ENCODE measurements at places on chromosomes 4 and X.

GRCh38 chrX:55709735-55710134 is 7.8 kb upstream of the RRAGB start:
- no peak for DNase-seq

DNA sequence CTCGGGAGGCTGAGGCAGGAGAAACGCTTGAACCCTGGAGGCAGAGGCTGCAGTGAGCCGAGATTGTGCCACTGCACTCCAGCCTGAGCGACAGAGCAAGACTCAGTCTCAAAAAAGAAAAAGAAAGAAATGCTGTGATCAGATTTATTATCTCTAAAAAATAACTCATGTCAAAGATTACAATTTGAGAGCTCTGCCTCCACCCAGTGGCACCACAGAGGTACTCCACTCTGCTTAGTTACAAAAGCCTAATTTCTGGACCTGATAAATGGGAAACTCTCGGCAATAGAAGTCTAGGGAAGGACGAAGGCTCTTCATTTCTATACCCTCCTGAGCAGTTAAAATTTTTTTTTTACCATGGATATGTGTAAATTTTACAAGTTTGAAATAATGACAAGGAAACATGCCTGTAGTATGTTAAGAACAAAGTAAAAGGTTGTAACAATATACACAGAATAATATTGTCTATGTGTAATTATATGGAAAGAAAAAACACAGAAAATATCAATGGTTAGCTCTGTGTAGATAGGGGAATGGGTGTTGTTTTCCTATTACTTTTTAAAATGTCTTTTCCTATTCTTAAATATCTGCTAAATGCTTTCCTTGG is 149.8 kb downstream of the STIM2 start:
- DNase-seq: peak; percentile 28

- no peak for DNase-seq
Measured at GRCh38 chr4:36053930-36054329, 190.4 kb downstream of the ARAP2 start.

GRCh38 chr4:38958453-38959190 is 73.6 kb downstream of the TMEM156 start:
- no peak for DNase-seq

DNA sequence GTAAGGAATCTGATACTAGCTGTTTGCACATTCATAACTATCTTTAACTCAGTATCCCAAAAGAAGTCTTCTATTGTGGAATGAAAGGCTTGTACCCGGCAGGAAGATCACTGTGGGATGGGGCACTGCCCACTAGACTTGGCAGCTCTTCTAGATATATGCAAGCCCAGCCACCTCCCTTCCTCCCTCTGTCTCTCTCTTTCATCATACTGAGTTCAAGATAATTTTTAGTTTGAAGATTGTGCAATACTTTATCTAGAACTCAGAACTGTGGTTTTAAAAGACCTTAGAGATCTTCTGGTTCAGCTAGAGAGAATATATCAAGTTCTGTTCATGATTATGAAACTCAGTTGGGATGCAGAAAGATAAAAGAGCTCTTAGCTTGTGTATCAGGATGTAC is 22.5 kb upstream of the GPR34 start:
- DNase-seq: no peak

GRCh38 chr4:28966982-28967381 is 1753.2 kb upstream of the PCDH7 start:
- DNase-seq: no peak

GRCh38 chr4:79893456-79893855 is 179.6 kb downstream of the ANTXR2 start:
- DNase-seq: no peak

- no peak for DNase-seq
Measured at GRCh38 chr4:38728631-38729141, 54.1 kb downstream of the TLR10 start.

GRCh38 chr4:67674098-67674497 is 26.9 kb downstream of the UBA6 start:
- no peak for DNase-seq

DNA sequence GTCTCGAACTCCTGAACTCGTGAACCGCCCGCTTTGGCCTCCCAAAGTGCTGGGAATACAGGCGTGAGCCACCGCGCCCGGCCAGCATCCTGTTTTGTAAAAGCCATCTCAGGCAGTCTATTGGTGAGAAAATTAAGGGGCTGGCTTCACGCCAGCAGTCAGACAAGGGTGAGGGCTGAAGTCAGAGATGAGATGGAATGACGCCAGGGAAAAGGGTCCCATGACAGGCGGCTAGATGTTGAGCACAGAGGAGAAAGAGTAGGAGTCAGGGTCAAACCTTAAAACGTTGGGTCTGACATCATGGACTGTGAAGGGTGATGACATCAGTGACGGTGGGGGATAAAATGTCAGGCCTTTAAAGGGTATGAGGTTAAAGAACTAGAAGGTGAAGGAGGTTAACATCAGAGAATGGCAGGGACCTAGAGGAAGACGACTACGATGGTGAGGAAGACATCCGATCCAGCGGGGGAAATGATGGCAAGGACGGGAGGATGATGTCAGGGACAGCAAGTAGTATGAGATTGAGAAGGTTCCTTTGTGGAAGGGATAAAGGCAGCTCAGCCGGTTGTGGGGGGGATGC is 504 bp upstream of the RBM3 start:
- no peak for DNase-seq

DNA sequence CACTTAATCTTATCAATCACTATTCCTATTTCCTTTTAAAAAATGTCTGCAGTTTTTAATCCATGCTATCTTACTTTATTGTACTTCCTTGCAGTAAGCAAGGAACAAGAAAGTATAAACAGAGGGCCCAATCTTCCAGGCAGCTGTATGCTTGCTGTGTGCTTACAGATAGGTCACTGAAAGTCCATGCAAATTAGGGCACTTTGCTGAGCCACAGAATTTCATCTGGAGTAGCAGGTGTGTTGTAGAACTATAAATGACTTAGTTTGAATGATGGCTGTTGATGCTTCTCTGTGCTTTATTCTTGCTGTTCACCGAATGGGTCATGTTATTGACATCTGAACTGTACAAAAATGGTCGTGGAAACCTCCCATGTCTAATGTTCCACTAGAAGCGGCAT is 154.6 kb downstream of the ATOH1 start:
- DNase-seq: no peak

DNA sequence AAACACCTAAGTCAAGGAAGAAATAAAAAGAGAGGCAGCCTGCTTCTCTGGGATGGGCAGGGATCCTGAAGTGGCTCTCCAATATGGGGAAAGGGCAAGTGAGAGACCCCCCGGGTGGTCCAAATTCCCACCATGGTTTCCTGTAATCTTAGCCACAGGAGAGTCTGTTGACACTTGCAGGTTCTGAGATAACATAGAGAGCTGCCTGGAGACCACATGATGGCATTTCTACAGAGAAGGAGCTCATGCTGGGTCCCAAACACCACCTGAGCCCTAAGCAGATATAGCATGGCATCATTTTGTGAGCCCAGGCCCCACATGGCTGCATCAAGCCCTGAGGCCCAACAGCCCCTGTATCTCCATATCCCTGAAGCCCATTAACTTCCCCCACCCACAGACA is 26.1 kb downstream of the PABPC1L2B start:
- no peak for DNase-seq

GRCh38 chr4:79413886-79414285 is 5.9 kb upstream of the GK2 start:
- DNase-seq: no peak

GRCh38 chrX:47568656-47569295 is 7.8 kb downstream of the ARAF start:
- no peak for DNase-seq

DNA sequence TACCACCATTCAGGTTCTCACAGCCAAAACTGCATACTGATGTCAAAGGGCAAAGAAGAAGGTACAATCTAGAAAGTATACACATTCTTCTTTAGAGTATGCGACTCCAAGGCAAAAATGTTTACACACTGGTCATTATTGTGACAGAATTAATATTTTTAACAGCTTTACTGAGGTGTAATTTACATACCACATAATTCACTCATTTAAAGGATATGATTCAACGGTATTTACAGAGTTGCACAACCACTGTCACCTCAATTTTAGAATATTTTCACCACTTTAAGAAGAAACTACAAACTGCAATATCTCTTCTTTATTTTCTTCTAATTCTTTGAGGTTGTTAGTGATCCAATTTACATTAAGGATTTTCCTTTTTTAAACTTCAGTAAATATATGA is 325.4 kb upstream of the SMIM31 start:
- DNase-seq: no peak

DNA sequence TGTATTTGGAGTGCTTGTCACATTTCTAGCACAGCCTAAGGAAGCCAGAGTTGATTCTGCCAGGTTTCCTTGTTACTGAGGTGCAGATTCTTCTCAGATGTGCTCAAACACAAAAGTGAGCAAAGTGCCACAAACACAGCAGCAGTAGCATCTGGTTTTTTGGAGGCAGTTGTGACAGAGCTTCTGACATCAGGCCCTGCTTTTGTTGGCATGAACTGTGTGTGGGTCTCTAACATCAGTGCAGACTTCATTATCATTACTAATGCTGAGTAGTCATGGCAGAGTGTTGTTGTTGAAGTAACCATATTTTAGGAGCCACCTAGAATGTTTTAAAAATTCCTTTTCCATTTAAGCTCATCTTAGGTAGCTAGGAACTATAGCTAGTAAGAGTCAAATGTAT is 656.6 kb downstream of the ANKRD50 start:
- no peak for DNase-seq

DNA sequence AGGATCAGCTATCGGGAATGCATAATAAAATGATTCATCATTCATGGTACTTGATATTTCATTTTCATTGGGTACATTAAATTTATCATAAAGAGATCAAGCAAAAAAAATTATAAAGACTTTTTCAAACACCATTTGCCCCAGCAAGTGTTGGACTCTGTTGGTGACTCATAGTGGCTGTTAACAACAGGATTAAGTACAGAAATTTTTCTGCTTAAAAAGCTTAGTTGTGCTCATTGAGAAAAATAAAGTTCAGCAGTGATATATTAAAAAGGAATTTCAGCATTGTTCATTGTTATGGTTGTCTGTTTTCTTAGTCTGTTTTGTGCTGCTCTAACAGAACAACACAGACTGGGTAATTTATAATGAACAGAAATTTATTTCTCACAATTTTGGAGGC is 86.2 kb upstream of the PCDH10 start:
- DNase-seq: no peak

DNA sequence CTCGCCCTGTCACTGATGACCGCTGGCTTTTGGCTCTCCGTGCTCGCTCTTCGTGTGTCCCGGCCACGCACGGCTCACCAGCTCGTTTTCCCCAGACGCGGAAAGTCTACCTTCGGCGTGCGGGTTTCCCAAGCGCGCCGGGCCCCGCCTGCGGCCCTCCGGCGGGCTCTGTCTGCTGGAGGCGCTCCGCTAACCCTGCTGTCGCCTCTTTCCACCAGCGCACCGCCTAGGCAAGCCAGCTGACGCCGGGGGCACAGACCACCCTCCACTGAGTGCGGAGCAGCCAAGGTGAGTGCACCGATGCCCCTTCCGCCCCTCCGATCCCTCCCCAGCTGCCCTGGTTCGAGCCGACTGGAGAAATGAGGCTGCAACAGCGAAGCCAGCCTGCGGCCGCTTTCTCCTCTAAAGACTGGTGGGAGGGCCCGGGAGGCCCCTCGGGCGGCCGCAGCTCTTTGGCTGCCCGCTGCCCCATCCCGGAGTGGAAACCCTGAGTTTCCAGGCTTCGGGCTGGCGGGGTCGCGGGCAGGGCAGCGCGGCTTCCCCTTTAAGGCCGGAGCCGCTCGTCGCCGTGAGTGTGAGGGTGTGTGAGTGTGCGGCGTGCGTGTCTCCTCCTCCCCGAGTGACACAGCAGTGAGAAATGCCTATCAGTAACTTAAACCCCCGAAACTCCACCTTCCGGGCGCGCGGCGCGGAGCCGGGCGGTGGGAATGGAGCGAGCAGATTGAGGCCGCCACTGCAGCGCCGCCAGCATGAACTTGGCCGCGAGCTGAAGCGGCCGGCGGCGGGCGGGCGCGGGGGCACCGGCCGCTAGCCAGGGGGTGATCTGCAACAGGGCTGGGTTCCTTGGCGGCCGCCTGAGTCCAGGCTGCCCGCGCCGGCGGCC is at the start of gene MAMLD1:
MAMLD1 (plus strand) TSS at position 719 of the 883 bp plus-strand sequence. CDS start 82,200 bp downstream, outside the sequence.
- no peak for DNase-seq

DNA sequence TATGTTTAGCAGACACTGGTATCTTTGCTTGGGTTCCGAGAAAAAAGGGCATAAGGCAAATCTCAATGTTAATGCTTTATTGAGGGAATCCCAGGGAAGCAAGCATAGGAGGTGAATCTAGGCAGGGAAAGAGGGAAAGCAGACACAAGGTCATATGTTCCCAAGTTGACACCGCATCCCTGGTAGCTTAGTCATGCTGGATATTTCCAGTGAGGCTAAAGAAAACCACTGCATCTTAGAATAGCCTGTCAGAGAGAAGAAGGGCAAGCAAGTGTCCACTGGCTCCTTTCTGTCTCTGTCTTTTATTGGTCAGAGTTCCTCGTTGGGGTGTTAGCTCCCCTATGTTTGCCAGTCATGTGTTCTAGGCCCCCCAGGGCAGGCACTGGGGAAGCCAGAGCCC is 104.7 kb downstream of the NKX6-1 start:
- no peak for DNase-seq

DNA sequence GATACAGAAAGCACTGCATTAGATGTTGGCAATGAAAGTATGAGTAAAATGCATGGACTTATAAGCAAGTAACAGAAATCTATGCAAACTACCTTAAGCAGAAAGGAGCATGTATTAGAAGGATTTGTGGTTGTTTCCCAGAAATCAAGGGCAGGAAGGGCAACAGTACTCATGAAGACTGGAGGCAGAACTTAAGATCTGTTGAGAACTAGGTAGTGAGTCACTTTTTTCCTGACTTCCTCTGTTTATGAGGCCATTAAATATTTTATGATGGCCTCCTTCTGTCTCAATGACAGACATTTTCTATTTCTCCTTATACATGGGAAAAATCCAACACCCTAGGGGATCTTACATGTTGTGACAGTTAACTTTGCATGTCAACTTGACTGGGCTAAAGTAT is 398.2 kb downstream of the MID1IP1 start:
- DNase-seq: no peak

DNA sequence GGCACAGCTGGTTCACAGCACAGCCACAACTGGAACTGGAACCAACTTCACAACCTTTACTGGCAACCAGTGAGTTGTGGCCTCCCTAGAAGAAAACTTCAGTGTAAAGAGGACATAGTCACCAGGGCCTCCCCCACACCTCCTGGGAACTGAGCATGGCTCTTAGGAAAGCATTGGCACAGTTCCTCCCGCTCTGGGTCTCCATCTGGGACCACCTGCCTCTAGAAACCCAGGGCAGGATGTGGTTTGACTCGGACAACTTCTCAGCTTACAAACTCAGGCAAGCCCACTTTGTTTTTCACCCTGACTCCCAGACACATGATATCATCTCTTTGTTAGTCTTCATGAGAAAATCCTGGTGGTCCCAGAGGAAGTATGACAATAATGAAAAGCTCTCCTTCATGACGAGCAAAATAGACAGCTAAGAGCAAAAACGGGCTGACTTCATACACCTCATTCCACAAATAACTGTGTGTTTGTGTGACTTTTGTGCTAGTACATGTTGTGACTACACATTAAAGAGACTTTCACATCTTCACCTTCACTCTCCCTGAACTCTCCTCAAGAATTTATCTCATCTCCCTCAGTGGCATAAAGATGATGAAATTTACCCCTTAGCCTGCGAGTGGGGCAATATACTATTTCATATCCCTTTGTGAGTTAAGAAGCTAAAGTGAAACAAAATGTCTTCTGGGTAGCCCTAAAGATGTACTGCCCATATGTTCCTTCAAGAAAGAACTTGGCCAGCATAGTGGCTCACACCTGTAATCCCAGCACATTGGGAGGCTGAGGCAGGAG is 75.4 kb downstream of the SH3KBP1 start:
- DNase-seq: no peak

- DNase-seq: no peak
Measured at GRCh38 chr4:75370576-75370975, 143.6 kb downstream of the RCHY1 start.
